ENCODE measurements at places on chromosomes 2 and 18.
A peak's percentile ranks its signal among the peaks of the same experiment; 100 is the strongest.

DNA sequence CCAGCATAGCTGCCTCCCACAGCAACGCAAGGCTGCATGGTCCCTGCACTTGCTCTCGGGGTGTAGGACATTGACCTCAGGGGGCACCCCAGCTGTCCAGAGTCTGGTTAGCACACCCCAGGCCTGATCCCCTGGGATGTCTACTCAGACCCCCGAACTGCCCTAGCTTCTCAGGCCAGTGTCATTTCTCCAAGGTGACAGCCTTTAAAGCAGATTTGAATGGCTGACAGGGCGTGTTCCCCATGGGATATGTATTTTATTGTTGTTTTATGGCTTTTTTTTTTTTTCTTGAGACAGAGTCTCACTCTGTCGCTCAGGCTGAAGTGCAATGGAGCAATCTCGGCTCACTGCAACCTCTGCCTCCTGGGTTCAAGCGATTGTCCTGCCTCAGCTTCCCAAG, 40.8 kb upstream of the PTMA start:
- no peak for DNase-seq

- no peak for DNase-seq
Observed at GRCh38 chr18:74378179-74378682, 62.6 kb downstream of the C18orf63 start.

- peak; percentile 5 for DNase-seq
Observed at GRCh38 chr2:182077448-182078142, 91.9 kb downstream of the PPP1R1C start.

GRCh38 chr2:156585457-156585856, 149.3 kb downstream of the GPD2 start:
- DNase-seq, result no peak

- DNase-seq, result no peak
Observed at GRCh38 chr2:31735716-31736115, 155.0 kb upstream of the SRD5A2 start.

GRCh38 chr2:75311993-75312392, 112.7 kb upstream of the TACR1 start:
- no peak for DNase-seq

DNA sequence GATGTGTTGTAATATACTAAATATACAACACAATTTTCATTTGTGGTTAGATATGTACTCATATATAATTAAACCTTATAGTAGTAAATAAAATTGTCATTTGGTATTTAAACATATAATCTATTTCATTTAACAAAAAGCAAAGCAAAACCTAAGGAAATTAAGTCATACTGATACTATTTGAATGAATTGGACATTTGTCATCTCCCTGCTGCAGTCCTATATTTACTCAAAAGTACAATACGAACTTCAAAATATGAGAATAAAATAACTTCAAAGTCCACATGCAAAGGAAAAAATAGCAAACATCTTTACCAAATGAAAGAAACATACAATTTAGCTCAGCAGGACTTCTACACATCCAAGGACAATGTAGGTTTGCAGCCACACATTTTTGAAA, 11.8 kb upstream of the HAT1 start:
- DNase-seq, result no peak

GRCh38 chr2:26316041-26316440, 29.9 kb upstream of the SELENOI start:
- no peak for DNase-seq

- no peak for DNase-seq
Observed at GRCh38 chr2:76279142-76279541, 568.4 kb upstream of the GCFC2 start.

- DNase-seq, result no peak
Observed at GRCh38 chr2:181916726-181917718, 25.5 kb downstream of the ITPRID2 start.

- no peak for DNase-seq
Observed at GRCh38 chr2:218465987-218466633, 47.2 kb downstream of the VIL1 start.

DNA sequence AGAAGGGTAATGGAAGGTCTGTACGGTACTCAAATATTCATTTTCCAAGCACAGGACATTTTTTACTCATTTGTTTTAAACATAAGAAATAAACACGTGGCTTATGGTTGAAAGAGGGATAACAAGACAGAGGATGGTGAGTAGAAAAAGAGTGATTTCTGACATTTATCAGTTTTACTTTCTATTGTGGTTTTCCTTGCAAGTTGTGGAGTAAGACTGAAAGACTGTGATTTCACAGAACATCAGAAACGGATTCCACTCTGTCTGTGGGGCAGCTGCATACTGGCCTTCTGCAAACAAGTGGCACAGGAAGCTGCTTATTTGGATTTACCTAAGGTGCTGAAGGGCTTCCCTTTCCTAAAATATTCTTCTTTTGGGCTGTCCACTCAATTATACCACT, 122.2 kb upstream of the ITGB6 start:
- peak; percentile 16 for DNase-seq

- DNase-seq, result no peak
Observed at GRCh38 chr2:223037445-223037800, 14.6 kb upstream of the KCNE4 start.

DNA sequence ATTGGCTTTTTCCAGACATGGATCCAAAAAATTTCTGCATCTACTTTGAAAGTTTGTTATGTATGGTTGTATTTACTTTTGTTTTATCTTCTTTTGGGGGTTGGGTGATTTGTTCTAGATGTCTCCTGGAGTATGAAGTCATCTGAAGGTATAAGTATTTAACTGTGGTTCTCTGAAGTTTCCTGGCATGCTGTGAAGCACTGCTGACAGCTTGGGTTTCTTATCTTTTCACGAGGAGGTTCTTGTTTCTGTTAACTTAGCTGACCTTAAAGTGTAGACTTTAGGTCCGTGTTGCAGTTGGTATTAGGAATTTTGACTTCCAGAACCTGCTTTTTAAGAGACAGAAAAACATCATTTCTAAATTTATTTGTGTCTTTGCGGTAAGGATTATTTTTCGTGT, 15.9 kb downstream of the GLS start:
- no peak for DNase-seq

- no peak for DNase-seq
Observed at GRCh38 chr2:163191372-163191771, 352.8 kb upstream of the KCNH7 start.

- DNase-seq, result no peak
Observed at GRCh38 chr2:130787841-130788240, 32.5 kb downstream of the AMER3 start.

DNA sequence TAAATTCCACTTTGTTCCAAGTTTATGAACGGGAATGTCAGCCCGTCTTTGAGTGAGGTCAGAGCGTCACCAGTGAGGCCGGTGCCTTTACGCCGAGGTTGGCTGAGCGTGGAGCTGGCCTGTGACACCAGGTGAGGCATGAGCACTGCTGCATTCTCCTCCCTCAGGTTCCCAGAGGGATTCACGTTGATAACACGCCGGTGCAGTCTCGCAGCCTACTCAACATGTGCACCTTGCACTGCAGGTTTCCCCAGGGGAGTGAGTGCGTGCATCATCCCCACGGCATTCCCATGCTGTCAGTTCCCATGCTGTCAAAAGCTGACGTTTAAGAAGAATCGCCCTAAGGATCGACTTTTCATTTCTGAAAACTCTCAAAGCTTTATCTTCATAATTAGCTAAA, 213.3 kb downstream of the LDLRAD4 start:
- no peak for DNase-seq

DNA sequence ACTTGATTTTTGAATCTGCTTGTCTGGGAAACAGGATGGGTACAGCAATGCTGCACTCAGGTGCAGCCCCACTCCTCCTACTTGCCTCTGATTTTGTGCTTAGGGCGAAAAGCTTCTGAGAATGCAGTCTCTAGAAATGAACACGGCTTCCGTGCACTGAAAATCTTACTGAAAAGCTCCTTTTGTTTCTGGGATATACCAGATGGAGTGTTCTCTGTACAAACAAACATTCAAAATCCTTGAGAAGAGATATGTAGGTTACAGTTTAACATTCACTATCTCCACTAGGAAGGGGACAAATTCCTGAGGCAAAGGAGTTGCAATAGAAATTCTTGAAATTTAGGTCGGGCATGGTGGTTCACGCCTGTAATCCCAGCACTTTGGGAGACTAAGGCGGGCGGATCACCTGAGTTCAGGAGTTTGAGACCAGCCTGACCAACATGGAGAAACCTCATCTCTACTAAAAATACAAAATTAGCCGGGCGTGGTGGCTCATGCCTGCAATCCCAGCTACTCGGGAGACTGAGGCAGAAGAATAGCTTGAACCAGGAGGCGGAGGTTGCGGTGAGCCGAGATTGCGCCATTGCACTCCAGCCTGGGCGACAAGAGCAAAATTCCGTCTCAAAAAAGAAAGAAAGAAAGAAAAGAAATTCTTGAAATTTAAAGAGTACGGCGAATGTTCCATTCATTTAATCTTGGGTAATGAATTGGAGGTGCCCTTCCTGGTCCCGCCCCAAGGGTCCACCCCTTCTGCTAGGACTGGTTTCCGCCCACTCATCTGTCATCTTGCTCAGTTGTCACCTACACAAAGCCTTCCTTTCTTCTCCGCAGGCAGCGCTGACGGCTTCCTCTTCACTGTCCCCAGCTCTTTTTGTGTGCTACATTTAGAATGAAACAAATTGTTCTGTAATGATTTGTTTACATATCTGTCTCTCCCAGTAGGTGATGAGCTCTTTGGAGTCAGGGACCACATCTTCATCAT, 92.4 kb downstream of the SOCS6 start:
- DNase-seq, result no peak

DNA sequence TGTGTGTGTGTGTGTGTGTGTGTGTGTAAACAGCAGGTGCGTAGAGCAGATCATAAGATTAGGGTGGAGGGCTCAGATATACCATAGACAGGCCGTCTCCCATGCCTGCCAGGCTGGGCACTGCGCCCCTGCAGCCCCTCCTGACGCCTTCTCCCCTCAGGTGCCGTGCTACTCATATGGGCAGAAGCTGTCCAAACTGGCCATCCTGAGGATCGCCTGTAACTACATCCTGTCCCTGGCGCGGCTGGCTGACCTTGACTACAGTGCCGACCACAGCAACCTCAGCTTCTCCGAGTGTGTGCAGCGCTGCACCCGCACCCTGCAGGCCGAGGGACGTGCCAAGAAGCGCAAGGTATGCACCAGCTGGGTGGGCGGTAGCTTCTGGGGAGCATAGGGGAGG, 10.0 kb downstream of the ATOH8 start:
- DNase-seq, result no peak

- no peak for DNase-seq
Observed at GRCh38 chr18:42442656-42443055, 487.6 kb downstream of the PIK3C3 start.

DNA sequence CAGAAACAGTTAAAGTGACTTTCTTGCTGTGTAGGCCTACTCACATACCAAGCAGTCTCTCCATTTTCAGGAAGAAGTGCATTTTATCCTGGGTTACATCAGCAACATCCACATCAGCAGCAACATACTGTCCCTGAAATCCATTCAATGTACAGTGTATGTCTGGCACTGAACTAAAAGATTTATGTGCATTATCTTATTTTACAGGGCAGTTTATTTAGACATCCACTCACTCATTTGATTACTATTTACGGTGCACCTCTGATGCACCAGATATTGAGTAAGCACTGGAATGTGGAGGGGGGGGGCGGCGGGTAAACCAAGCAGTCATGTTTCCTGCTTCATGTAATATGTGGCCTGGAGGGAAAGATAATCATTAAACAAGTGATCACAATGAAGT, 1128.2 kb downstream of the BCL11A start:
- DNase-seq, result no peak

DNA sequence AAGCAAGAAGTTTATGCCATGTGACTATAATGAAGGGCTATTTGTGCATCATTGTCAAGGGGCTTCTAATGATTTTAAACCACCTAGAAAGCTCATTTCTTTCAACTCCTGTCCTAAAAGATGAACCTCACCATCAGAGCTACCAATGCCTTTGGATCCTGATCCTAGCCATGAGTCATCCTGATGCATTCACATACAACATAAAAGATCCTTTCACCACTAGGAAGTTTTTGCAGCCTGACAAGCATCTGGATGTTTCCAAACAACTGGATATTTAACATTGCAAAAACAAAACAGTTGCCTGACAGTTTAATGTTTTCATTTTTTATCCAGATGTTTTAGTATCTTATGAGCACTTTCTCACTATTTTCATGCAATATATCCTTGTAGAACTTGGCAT, 425.3 kb downstream of the MBD2 start:
- DNase-seq, result no peak

Measured in T-helper 2 cell treated with Interferon-gamma antibody and Interleukin-4, amounts not matched to agents 5 μg/mL and 100 μg/mL, for 36 hours (primary cell).